ENCODE measurements at places on chromosomes 7 and 10.

DNA sequence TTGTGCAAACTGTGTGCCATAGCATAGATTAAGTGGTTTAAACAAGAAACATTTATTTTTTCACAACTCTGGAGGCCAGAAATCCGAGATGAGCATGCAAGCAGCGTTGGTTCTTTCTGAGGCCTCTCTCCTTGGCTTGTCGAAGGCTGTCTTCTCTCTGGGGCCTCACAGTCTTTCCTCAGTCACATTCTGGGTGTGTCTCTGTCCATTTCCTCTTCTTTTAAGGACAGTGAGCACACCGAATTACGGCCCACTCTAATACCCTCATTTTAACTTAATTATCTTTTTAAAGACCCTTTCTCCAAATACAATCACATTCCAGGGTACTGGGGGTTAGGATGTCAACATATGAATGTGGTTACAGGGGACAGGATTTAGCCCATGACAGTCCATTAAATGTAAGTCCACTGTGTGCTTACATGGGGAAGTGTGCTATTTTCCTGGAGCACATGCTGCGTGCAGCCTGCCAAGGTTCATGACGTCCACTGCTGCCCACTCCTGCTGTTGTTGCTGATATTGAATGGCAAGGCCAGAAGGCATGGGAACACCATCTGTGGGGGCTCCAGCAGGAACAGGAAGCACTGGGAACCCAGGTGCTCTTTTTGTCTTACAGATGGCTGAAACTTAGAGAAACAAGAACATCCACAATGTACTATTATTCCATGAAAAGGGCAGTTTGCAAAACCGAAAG, 365.5 kb downstream of the GALNT17 start:
- no peak for DNase-seq

GRCh38 chr7:90777041-90777440, 180.9 kb downstream of the CDK14 start:
- DNase-seq, result no peak

- DNase-seq, result peak; percentile 71
Measured at GRCh38 chr7:40468891-40469864, 334.4 kb downstream of the SUGCT start.

GRCh38 chr7:151792086-151792485, 84.8 kb downstream of the PRKAG2 start:
- no peak for DNase-seq

GRCh38 chr10:11493646-11494045, 117.8 kb downstream of the USP6NL start:
- DNase-seq, result no peak

DNA sequence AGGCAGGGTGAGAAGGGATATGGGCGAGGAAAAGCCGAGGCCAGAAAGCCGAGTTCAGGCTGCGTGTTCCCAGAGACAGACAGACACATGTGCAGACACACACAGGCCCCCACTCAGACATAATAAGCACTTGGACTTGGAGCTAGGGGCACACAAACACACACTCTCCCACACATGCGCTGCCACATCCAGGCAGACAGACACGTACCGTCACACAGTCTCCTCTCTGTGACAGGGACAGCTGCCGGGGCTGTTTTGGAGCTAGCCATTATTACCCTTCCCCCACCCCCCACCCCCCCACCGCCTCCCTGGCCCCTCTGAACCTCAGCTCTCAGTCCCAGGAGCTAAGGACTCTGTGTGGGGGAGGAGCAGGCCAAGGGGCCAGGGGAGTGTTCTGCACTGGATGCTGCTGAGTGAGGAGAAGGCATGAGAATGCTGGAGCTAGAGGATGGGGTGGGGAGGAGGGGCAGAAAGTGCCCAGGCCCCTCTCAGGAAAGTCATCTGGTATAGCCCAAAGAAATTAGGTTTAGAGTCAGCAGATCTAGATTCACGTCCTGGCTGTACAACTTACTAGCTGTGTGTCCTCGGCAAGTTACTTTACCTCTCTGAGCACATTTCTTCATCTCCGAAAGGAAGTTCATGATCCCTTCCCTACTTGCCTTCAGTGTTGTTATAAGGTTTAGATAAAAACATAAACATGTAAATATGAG, 6.3 kb downstream of the PITX3 start:
- no peak for DNase-seq

GRCh38 chr10:97157578-97158095, 28.1 kb downstream of the SLIT1 start:
- peak; percentile 42 for DNase-seq

GRCh38 chr10:93703066-93703465, 674 bp upstream of the FRA10AC1 start:
- no peak for DNase-seq

- no peak for DNase-seq
Measured at GRCh38 chr7:38292442-38292841, 19.0 kb upstream of the TARP start.

DNA sequence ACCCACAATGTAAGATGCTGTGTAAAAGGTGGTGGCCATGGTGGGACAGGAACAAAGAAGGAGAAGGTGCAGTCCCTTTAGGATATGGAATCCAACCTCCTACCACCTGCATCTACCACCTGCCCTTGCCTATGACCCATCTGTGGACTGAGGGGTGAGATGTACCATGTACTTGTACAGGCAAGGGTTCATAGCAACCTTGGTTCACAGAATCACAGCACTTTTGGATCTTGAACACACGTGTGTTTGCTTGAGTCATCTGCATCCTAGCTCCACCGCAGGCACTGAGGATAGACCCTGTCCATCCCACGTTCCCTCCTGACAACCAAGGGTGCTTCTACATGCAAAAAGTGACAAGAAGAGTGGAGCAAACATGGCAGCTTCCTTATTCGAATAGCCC, 162.3 kb downstream of the GFRA1 start:
- DNase-seq, result no peak

DNA sequence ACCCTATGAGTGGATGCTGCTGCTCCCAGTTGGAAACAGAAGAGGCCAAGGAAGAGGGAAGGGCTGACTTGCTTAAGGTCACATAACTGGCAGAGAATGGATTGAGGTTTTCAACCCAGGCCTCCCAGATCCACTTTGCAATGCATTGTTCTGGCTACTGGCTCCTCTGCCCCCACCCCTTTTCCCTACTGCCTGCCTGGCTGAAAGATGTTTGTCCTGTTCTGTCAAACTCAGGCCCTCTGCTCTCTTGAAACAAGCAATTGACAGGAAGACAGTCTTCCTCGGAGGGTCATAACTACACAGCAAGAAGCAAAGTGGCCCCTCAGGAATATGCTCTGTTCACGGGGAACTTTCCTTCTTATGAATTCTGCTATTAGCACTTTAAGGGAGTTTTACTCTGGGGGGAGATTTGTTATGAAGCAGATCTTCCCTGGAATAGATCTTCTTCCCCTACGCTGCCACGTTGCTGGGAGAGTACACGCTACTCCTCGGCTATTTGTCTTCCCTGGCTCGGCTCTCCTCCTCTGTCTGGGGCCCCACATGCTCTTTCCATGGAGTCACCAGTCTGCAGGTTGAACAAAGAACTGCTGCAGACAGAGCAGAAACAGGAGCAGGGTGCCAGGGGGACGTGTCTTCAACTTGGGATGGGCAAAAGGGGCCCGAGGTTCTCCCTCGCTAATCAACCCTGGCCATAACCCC, 436.1 kb downstream of the TYW1 start:
- DNase-seq, result no peak

Measured in COLO829 (cell line).